ENCODE measurements at places on chromosomes 5 and 9.
A peak's percentile ranks its signal among the peaks of the same experiment; 100 is the strongest.

DNA sequence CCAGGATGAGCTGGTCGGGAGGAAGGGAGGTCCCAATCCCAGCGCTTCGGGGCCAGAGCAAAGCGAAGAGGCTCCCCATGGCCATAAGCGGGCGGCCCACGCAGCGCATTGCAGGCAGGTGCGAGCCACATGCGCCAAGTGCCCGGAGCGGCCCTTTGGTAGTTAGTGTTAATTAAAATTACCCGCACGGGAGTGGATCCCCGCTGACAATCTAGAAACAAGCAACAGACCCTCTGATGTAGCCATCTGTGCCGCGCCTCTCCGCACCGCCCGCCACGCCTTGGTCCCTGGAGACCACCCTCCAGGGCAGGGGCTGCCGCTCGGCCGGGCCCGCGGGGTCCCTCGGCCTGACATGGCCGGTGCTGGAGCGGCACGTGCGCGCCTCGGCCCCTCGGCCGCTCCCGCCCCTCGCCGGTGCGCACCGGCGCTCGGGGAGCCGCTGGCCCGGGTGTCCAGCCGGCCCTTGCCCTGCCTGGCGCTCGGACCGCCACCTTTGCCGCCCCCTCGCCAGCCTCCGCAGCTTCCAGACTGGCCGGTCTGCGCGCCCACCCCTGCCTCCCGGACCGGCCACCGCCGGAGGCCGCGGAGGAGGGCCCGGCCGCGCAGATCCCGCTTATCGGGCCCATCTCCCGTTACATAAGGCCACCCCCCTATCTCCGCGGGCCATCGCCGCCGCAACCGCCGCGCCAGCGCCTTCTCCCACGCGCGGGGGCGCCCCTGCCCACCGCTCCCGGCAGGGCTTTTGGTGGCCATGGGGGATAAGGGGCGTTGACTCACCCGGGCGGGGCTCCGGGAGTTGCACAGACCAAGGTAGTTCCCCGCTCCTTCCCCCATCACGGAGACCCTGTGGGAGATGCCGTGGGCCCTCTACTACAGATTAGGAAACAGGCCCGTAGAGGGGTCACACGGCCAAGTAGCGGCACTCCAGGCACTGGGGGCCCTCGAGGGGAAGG lies 1.9 kb upstream of the IL13 start:
- peak; percentile 15 for DNase-seq

DNA sequence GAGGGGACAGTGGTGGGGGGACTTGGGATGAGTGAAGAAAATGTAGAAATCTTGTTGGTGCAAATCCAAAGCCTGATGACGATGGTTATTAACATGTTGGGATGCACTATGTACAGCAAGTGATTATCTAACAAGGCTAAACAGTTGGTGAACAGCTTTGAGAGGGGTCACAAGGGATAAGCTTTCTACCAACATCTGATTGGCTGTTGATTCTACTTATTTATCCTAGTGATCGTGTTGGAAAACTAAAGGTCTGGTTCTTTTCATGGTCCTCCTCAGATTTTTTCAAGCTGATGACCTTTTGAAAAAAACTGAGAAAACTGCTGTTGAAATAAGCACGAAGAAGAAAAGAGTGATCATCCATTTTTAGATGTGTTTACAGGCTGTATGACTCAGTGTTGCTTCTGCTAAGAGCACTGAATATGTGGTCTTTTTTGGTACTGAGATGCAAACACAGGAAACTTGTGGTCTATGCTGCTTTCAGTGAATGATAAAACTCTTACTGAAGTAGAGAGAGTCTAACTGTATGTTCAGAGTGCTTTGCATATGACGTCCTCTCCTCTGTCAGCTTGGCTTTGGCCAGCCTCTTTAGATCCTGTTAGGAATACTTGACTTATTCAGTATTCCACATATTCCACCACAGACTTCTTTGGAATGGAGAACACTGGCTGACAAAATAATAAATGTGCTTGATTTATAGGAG lies 174.8 kb downstream of the SLF1 start:
- no peak for DNase-seq

- DNase-seq = no peak
These were observed 1.9 kb upstream of the PPP2CA start for GRCh38 chr5:134227776-134228175.

DNA sequence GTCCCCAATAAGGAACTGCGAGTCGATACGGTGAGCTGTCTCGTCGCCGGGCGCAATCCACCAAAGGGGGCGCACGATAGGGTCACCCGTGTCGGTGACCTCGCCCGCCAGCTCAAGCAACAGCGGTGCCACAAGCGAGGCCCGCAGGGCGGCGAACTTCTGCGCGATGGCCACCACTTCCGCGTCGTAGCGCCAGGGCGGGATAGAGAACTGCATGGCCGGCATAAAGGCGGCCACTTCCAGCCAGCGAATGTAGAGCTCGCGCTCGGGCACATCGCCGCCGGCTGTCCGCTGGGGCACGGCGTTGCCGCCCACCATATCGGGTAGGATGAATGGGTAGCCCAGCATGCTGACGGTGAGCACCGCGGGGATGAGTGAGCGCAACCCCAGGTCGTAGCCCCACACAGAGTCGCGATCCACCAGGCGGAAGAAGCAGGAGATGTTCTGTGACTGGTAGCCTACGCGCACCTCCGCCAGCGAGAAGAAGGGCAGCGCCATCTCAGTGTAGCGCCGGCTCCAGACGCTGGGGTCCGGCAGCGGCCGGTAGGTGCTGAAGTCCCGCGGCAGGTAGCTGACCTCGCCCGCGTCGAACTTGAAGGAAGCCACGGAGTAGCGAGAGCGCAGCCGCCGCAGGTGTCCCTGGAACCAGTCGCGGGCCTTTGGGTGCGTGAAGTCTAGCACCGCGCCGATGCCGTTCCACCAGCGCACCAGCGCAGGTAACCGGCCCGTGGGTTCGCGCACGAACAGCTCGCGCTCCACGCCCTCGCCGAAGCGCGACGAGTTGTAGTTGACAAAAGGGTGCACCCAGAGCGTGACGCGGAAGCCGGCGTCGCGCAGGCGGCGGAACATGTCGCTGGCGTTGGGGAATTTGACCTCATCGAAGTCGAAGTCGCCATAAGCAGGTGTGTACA lies 5.5 kb downstream of the MYORG start:
- DNase-seq = no peak

DNA sequence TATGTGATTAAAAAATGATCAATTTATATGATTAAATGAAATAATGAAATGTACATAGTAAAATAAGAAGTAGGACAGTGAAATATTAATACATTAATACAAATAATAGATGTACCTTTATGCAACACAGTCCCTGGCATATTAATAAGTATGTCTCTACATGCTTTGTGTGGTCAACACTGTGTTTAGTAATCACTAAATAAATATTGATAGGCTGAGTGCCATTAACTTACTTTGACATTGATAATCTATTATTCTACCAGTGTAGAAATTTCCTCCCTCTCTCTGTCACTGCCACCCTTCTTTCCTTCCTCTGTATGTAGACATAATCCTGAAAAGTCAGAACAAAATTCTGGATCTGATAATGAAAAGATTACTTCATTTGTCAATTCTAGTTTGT lies 43.7 kb downstream of the RNF180 start:
- DNase-seq = no peak

- peak; percentile 3 for DNase-seq
These were observed 49.0 kb downstream of the FAM78A start for GRCh38 chr9:131227112-131227958.

Data from NCI-H1436 (cell line).